Amniotic stem cell (primary cell): ENCODE measurements at places on chromosomes 12 and 14.

GRCh38 chr12:120833849-120834248 lies 70.3 kb downstream of the SPPL3 start:
- DNase-seq = no peak

- DNase-seq = no peak
Observed at GRCh38 chr12:84702001-84702400, 210.6 kb downstream of the SLC6A15 start.

DNA sequence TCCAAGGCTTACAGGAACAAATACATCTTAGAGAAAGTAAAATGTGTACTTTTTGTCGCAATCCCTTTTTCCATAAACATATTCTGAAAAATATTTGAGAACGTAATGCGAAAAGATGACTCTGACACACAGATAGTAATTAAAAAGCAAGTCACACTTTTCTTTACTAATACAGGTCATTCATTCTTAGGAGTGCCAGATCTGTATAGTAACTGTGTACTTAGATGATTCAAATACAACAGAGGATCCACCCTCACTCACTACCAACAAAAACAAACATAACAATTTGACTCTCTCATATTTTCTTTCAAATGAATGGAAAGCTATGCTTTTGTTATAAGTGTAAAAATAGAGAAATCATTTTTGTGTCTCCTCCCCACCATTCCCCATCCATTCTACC lies 795.4 kb downstream of the SLC6A15 start:
- DNase-seq = no peak

DNA sequence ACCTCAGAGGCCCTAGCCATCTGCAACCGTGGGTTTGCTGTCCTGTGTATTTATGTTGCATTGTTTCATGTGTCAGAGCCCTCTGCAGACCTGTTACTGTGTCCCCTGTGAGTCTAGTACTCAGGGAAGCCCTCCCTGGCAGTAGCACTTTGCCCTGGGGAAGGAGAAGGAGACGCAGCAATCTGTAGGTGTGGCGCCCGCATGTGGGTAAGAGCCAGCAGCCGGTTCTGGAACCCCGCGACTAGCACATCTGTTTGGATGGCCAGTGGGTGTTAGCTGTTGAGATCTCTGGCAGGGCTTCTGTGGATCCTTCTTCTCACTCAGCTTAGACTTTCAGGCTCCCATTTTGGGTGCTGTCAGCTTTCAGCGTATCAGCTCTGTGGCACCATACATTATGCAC lies 57.0 kb downstream of the TECPR2 start:
- DNase-seq = no peak

DNA sequence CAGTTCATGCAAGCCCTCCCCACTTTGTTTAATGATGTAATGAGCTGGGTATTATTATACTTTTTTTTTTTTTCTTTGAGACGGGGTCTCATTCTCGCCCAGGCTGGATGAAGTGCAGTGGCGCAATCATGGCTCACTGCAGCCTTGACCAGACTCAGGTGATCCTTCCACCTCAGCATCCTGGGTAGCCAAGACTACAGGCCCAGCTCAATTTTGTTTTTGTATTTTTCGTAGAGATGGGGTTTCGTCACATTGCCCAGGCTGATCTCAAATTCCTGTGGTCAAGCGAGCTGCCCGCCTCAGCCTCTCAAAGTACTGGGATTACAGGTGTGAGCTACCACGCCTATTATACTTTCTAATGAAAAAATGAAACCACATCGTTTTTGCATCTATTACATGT lies 4.5 kb upstream of the DCAF11 start:
- DNase-seq = no peak

DNA sequence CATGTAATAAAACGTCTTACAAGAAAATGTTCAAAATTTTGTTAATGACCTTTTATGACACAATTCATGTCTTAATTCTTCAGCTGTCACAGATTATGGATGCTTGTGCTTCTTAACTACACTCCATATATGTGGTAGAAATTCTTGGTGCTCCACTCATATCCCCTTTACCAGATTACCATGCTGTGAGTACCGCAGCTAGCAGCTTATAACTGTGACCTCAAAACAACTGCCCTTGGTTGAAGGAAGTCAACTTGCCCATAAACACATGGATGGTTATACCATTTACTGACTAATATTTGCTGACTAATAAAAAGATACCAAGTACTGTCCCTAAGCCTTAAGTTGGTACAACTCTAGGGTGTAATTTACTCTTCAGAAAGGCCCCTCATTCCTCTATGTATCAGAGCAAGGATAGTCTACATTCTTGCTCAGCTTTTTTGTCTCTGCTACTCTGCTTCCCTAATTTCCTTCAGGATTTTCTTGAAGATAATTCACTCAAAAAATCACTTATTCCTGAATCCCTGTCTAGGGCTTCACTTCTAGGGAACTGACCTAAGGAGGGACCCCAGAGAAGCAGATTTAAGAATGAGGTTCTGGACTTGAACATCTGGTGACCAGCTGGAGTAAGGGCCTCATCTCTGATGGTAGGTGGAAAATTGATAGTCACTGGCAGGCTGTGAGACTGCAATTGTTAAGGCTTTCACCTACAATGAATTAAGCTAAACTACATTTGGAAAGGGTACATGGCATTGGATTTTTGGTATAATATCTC lies 152.3 kb downstream of the SLC6A15 start:
- DNase-seq = no peak

DNA sequence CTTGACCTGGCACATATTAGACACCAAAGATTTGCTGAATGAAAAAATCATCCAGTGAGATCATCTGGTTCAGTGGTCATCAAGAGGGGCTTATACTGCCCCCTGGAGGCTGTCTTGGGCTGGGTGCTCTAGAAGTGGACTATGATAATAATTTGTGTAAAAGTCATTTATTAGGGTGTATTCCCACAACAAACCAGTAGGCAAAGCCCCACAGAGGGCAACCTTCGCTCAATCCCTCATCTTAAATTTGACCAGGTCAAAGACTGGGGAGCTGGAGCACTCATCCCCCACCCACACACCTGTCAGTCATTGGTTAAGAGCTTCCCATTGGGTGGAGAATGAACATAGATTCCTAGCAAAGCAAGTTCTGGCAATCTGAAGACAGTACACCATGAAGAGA lies 20.0 kb upstream of the FICD start:
- DNase-seq = no peak

- no peak for DNase-seq
Observed at GRCh38 chr12:92294676-92295440, 149.2 kb upstream of the BTG1 start.

DNA sequence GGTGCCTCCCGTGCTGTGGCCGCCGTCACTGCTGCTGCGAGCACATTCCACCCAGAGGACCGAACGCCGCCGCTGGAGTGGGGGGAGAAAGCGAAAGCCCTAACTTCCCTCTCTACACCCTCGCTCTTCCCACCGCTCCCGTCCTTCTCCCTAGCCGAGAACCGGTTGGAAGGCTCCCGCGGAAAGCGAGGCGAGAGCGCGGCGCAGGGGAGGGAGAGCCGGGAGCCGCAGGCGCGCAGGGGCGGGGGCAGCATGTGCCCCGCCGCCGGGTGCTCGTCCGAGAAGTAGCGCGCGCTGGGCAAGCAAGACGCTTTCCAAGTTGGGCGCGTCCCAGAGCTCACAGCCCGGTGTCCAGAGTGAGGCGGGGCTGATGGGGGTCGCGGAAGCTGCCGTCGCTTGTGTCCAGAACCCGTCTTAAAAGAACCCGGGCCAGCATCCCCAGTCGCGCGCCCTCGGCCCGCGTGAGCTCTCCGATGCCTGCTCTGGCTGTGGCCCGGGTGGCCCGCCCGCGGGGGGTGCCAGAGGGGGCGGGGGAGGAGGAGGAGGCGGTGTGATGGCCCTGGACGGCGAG lies at the start of gene TRHDE:
Gene TRHDE (plus strand): TSS at position 280 of the 571 bp plus-strand sequence. CDS start 274 bp downstream, at position 554.
- no peak for DNase-seq

- no peak for DNase-seq
Observed at GRCh38 chr12:49979791-49980190, 7.0 kb downstream of the AQP6 start.

DNA sequence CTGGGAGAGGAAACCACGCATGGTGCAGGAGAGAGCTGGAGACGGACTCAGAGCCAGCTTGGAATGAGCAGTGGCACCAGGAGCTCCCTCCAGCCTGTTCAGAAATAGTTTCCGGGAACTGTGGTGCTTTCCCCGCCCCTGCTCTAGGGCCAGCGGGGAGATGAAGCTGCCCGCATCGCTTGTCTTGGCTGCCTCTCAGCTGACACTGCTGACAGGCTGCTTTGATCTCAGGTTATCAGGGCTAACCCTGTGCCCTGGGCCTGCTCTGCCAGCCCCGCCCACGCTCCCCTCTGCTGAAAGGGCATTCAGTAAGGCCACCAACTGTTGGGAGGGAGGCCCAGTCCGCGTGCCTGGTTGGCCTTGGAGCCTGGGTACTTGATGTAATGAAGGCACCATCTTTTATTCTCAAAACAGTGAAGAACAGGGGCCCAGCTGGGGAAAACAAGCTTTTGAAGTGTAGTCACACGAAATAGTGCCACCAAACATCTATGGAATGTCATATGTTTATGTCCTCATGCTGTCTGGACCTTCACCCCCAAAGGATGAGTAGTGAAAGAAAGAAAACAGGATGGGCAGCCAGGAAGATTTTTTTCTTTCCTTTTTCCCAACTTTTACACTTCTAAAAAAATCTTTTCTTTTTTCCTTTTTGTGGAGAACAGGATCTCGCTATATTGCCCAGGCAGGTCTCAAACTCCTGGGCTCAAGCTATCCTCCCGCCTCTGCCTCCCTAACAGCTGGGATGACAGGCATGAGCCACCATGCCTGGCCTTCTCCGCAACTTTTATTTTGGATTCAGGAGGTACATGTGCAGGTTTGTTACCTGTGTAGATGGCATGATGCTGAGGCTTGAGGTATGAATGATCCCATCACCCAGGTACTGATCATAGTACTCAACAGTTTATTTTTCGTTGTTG lies 115.9 kb upstream of the TBX3 start:
- DNase-seq = no peak

GRCh38 chr12:953776-954175 lies 4.3 kb upstream of the RAD52 start:
- no peak for DNase-seq

- DNase-seq = no peak
Observed at GRCh38 chr12:113589437-113589836, 117.8 kb upstream of the LHX5 start.

GRCh38 chr14:78595797-78596196 lies 425.6 kb downstream of the NRXN3 start:
- DNase-seq = no peak

DNA sequence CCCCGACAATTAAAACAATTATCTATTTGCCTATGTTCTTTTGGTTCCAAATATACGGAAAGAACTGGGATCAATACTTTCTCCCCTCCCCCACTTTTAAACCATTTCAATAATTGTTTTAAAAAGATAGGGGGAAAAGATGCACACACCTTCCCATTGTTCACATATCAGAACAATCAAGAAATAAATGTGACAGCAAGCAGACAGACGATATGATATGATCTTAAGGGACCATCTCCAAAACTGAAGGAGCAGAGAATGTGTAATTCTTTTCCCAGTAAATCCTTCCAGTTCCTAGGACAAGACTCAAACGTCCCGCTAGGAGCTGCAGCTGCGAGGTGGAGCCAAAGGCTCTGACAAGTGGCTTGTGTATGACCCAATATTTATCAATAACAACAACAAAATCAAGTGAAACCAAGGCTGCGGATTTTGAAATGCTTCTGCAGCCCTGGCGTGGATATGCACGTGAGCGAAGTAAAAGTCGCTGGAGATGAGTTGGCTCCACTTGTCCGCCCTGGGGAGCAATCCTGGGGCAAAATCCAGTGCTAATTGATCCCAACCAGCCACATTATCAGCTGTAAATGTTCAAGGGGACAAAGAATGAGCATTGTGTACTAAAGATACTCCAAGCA lies 8.2 kb upstream of the FOXG1 start:
- no peak for DNase-seq

- no peak for DNase-seq
Observed at GRCh38 chr12:97875064-97875463, 412.5 kb downstream of the RMST start.

DNA sequence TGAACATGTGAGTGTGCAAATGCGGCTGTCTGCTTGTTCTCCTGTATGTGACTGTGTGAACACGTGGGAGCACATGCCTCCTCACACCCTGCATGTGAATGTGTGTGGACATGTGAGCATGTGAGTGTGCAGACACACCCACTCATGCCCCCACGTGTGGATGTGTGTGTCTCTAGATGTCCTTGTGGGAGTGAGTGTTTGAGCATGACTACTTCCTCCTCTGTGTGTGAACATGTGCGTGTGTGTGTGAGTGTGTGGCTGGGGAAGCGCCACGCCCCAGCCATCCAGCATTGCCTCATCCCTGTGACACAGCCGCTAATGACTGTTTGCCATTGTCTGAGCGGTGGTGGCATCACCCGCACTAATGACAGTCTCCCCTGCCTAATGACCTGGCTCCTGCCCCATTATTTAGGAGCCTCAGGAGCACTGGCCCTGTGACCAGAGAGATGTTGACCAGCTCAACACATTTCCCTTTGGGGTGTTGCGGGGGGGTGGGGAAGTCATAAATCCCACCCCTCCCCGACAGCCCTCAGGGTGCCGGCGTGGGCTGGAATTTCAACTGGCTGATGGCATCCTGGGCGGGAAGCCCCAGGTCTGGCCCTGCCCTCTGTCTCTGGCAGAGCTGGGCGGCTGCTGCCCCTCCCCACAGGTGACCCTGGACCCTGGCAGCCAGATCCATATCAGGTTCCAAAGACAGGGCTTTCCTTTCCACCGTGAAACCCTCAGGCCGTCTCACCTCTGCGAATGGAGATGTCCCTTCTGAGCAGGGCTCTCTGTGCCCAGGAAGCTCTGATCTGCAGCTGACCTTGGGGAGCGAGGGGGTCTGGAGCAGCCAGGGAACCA lies 11.5 kb upstream of the KRT80 start:
- DNase-seq = no peak

DNA sequence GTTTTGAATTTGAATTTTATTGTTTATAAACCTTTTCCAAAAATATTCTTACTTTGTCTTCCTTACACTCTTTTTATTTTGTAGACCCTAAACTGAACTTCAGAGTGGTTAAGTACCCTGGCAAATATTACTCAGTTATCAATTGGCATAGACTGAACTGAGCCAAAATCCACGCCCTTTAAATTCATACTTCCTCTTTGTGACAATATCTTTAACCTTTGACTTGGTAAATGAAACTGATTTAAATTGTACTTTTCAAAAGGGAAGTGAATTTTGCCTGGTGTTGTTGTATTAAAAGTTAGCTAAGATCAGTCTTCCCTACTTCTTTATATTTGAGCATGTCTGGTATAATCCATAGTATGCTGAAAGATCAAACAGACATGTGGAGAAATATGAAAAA lies 184.3 kb upstream of the USP15 start:
- DNase-seq = no peak

DNA sequence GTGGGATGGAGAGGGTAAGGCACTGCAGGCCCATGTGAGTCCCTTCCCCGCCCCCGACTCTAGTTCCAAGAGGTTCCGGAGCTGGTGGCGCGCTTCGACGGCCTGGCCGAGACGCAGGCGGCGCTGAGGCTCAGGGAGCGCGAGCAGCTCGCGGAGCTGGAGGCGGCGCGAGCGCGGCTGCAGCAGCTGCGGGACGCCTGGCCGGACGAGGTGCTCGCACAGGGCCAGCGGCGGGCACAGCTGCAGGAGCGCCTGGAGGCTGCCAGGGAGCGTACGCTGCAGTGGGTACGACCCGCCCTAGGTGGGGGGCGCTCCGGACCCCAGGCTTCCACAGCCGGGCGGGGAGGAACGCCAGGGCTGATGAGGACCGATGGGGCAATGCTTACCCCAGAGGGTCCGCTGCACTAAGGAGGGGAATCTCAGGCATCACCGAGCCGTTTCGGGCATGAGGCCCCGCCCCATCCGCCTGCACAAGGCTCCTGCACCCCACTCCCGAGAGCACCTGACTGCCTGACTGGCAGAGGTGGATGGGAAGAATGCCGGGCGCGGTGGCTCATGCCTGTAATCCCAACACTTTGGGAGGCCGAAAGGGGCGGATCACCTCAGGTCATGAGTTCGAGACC lies 4.9 kb downstream of the CFAP73 start:
- DNase-seq = no peak
